ENCODE measurements at places on chromosomes 7 and 10.

DNA sequence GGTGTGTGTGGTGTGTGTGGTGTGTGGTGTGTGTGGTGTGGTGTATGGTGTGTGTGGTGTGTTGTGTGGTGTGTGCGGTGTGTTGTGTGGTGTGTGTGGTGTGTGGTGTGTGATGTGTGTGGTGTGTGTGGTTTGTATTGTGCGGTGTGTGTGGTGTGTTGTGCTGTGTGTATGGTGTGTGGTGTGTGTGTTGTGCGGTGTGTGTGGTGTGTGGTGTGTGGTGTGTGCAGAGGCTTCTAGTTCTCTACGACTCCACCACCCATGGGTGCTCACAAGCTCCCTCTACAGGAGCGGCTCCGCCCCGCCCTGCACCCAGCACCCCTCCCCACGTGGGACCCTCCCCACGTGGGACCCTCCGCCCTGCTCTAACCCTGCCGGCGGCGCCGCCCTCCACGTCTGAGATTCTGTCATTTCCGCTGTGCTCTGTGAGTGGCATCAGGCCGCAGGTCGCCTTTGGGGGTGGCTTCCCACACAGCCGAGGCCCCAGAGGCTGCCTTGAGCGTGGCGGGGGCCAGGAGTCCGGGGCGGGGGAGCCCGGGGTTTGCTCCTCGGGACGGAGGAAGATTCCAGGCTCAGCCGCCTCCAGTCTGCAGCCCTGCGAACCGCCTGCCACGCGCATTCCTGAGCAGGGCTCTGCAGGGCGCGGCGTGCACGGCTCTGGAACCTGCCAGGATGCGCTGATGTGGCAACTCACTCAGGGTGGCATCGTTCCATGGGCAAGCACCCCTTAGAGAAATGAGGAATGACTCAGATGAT, 37.0 kb upstream of the DNAJB6 start:
- no peak for DNase-seq

GRCh38 chr10:18214691-18215563, 74.7 kb downstream of the CACNB2 start:
- DNase-seq, result peak; percentile 64

DNA sequence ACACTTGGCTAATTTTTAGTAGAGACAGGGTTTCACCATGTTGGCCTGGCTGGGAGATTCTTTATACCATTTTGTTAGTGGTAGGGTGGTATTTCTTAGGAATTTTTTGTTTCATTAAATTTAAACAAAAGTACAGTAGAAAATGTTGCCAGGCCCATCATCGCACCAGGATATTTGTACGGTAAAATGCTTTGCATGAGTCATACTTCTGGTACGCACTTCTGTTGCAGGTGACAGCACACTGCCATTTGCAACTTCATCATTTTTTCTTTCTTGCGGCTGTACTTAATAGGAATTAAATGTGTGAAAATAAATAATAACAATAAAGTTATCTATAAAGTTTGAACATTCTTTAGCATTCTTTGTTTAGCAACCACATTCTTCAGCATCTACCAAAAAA, 195.6 kb downstream of the SKAP2 start:
- no peak for DNase-seq

GRCh38 chr10:10490581-10490980, 527.1 kb upstream of the CELF2 start:
- no peak for DNase-seq

GRCh38 chr10:24916365-24916764, 36.0 kb downstream of the PRTFDC1 start:
- no peak for DNase-seq

GRCh38 chr10:21527598-21528235, 2.2 kb upstream of the SKIDA1 start:
- peak; percentile 60 for DNase-seq

GRCh38 chr10:61452655-61453641, at the start of gene TMEM26:
Gene TMEM26, minus strand, starts transcription at chr10:61453381. Its CDS starts 300 bp downstream, at chr10:61453081.
- peak; percentile 34 for DNase-seq

DNA sequence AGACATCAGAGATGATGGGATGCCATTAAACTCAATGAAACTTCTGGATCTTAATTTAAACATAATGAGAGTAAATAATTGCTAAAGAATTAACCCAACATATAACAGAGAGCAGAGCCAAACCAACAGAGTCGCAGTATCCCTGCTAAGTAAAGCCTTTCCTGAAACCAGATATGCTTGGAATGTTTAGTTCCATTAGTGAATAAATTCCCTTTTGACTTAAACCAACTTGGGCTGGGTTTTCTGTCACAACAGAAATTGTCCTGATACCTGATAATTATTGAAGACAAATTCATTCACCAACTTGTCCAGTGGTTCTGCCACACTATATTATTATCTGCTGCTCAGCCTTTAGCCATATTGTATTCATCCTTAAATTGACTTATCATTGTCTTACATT, 286.7 kb downstream of the FZD1 start:
- no peak for DNase-seq

- no peak for DNase-seq
Observed at GRCh38 chr7:131047651-131048304, 279.9 kb upstream of the MKLN1 start.

DNA sequence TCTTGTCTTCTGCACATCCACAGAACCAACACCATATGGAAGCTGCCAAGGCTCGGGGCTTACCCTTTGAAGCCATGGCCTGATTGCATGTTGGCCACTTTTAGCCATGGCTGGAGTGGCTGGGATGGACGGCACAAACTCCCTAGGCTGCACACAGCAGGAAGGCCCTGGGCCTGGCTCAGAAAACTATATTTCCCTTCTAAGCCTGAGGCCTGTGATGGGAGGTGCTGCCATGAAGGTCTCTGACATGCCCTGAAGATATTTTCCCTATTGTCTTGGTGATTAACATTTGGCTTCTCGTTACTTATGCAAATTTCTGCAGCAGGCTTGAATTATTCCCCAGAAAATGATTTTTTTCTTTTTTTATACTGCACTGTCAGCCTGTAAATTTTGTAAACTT, 387.0 kb upstream of the KCND2 start:
- DNase-seq, result no peak

DNA sequence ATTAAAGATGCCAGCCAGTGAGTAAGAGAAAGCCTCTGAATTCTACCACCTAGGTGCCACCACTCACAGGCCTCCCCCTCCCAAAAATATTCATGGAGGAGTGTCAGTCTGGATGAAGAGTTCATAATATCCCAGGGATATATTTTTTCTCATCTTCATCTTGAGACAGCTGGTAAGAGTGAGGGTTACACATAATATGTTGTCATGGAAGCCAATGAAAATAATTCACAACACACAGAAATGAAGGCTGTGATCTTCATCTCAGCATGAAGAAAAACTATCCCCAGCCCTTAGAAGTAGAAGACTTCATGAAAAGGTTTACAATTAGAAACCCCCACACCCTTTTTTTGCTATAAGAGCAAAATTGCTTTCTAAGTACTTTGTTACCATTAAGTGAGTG, 175.6 kb downstream of the DNAH11 start:
- no peak for DNase-seq

DNA sequence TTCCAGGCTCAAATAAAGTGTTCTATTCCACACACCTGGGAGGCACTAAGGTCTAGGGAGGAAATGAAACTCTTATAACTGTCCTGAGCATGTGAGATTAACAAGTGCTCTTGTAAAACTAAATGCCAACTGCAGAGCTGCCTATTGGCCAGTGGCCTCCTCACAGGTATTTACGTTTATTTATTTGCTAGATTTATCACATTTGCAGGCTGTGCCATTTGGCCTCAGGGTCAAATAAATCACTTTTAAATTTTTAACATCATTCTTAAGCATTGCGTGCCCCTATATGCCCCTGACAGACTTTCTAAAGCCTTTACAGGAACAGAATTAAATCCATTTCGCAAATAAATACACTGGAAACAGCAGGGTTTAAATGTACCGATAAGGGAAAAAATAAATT, 381.8 kb upstream of the NFE2L3 start:
- DNase-seq, result no peak

DNA sequence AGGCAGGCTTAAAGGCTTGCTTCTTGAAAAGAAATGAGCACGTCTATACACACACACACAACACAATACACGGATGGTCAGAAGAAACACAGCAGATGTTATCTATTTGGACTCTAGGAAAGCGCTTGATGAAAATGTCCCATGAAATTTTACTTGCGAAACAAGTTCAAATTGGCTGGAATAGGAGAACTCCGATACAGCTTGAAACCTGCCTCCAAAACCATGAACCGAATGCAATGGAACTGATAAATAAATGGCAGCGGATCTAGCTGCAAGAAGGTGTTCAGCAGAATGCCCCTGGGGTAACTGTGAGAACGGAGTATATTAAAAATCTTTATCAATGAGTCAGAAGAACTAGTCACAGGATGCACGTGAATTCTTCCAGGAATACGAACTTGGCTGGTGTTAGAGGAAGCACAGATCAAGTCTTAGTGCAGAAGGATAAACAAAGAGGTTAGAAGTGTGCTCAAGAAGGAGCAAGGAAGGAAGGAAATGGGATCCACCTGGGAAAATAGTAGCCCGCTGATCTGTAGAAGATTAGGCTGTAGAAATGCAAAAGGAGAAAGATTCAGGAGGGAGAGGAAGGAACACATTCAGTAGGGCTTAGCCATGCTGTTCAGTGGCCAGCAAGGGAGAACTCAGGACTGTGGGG, 142.0 kb upstream of the PRKCQ start:
- DNase-seq, result peak; percentile 98

DNA sequence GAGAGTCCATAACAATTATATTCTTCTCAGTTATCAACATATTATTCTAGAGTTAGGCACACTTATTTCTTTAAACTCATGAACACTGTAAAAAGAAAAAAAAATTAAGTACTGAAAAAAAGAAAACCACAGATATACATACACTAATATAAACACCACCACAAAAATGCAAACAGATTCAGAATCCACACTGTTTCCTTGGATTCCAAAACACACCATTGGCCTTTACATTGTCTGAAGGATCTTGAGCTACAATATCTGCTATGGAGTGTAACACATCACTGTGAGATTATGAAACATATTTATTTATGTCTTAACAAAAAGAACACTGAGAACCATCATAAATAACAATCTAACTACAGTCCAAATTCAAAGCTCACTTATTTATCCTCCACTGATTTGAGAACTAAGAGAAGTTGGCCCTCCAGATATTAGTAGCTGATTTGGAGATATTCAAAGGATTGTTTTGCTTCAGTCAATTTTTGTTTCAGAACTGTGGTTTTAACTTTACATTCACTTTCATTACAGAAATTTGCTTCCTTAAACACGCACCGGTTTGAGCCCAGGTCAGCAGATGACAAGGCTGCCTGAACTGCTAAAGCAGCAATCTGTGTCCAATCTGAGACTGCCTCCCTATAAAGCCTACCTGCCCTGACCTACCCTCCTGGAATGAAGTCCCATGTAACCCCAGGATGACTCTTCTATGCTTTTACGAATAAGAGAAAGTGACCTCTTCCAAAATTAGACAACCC, 47.0 kb upstream of the CDK1 start:
- no peak for DNase-seq

GRCh38 chr7:154953006-154953684, 49.8 kb downstream of the PAXIP1 start:
- DNase-seq, result peak; percentile 62

GRCh38 chr10:17113346-17113745, 16.3 kb downstream of the CUBN start:
- peak; percentile 98 for DNase-seq

- no peak for DNase-seq
Observed at GRCh38 chr7:156121956-156122355, 309.7 kb upstream of the SHH start.

GRCh38 chr7:158815083-158815799, 14.1 kb downstream of the ESYT2 start:
- no peak for DNase-seq

- no peak for DNase-seq
Observed at GRCh38 chr10:97781618-97782331, 10.0 kb upstream of the SFRP5 start.

GRCh38 chr10:23344241-23344841, at the start of gene C10orf67:
Gene C10orf67, minus strand, starts transcription at chr10:23344797. Its CDS starts 23 bp downstream, at chr10:23344774.
- peak; percentile 74 for DNase-seq

GRCh38 chr10:78247266-78247665, 213.6 kb downstream of the RPS24 start:
- no peak for DNase-seq

DNA sequence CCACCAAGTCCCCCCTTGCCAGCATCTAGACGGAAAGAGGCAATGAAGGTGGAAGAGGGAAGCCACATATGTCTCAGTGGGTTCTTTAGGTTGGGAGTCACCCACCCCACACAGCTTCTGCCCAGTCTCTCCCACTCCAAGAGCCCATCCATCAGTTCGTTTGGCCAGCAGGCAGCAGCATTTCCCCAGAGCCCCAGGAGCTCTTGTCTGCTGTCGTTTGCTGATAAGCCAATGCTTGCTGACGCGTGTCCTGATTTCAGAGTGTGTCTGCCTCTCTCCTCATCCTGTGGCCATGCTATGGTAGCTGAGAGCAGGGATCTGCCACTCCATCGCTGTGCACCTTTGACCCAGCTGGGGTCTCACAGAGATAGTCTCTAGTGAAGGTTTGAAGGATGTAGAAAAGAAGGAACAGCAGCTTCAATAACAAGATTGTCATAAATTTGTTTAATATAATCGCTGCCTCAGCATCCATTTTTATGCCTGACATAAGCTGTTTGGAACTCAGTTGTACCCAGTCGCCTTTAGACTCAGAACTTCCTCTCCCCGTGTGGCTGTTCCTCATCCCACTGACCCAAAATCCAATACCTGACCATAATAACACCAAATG, 39.4 kb upstream of the GDF10 start:
- DNase-seq, result no peak

- peak; percentile 39 for DNase-seq
Observed at GRCh38 chr10:50988792-50989191, 85.5 kb upstream of the PRKG1 start.

DNA sequence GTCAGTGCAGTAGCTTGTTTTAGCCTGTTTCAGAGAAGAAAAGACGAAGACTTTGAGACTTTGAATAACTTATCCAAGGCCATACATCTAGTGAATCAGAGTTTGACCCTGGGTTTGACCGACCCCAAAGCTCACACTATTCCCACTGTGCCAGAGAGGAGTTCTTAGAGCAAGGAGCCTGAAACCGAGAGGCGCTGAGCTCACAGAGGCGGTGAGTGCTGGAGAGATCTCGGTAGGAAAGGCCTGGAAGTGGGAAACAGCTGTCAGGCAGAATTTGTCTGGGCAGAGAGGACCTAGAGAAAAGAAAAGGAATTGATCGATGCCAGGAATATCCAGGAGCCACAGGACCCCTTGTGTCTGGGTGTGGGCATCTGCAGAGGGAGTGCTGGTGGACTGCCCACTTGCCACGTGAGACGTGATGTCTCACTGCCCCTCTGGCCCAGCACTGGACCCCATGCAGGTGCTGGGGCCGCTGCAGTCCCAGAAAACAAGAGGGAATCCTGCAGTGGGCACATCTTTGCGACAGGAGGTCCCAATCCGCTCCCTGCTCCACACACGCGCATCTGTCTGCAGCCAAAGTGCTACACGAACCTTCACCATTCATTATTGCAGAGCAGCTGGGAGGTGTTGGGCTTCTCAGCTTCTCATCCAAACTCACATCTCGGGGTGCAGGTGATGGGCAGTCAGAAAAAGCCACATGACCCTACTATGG, 6.2 kb downstream of the CALML3 start:
- DNase-seq, result no peak

GRCh38 chr10:777913-778479, 88.5 kb upstream of the DIP2C start:
- DNase-seq, result no peak

Data from ELR (cell line).